ENCODE measurements at places on chromosomes 7 and 10.

GRCh38 chr7:138842111-138842510 lies 44.1 kb upstream of the ATP6V0A4 start:
- DNase-seq = no peak

DNA sequence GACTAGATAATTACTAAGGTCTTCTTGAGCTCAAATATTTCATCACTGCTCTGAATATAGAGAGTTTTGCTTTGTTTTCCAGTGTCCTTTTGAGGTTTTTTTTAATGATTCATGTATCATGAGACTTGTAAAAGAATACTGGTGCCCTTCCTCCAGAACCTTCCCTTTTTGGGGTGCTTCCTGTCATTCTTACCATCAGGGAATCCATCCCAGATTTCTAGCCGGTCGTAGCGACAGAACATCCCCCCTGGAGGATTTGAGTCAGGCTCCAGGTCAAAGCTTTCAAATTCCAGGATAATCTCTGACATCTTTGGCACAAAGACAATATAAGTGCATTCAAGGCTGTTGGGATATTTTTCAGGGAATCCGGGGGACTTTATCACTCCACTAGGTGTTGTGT lies 71.0 kb downstream of the NRP1 start:
- DNase-seq = no peak

GRCh38 chr7:40916813-40917212 lies 782.0 kb downstream of the SUGCT start:
- no peak for DNase-seq

DNA sequence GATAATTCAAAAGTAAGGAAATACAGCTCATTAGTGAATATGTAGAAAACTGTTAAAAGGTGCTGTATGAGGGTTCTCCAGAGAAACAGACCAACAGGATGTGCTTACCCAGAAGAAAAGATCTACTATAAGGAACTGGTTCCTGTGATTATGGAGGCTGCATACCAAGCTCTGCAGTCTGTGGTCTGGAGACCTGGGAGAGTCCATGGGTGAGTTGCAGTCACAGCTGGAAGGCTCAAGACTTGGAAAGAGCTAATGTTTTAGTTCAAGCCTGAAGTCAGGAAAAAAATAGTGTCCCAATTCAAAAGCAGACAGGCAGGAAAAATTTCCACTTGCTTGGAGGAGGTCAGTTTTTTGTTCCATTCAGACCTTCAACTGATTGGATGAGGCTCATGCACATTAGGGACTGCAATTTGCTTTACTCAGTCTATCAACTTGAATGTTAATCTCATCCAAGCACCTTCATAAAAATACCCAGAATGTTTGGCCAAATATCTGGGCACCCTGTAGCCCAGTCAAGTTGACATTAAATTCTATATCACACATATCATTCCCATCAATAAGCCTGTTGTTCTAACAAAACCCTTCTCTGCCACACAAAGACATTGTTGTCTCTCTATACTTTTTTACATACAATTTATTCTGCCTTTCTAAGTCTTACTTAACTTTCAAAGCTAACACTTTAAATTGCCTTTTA lies 197.9 kb upstream of the KLF6 start:
- no peak for DNase-seq

DNA sequence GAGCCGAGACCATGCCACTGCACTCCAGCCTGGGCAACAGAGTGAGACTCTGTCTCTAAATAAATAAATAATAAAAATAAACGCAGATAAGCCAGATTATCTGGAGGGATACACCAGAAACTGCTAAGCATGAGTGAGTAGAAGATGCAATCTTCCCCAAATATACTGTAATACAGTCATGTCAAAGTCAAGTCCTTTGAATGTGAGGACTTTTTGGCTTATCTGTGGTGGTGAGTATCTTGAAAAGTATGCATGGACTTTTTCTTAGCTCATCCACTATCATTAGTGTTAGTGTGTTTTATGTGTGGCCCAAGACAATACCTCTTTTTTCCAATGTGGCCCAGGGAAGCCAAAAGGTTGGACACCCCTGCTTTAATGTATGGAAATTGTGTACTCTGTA lies 44.7 kb upstream of the PITRM1 start:
- DNase-seq = no peak

DNA sequence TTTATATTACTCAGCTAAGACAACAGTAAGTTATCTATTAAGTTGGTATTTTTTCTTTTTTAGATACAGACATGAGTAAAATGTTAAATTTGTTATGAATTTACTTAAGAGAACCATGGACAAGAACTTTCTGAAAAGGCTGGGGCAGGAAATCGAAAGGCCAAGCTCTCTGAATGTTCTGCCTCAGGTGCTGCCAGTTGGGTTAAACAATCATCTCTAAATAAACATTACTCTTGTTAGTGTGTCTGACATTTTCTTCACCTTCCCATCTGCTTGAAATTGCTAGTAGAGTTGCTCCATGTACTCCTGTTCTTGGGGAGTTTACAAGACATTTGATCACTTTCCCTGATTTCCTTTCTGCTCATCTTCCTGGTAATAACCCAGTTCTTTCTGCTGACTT lies 87.5 kb downstream of the ANKRD7 start:
- DNase-seq = no peak

- DNase-seq = peak; percentile 33
Observed at GRCh38 chr10:124229201-124229988, 136.0 kb upstream of the CHST15 start.

DNA sequence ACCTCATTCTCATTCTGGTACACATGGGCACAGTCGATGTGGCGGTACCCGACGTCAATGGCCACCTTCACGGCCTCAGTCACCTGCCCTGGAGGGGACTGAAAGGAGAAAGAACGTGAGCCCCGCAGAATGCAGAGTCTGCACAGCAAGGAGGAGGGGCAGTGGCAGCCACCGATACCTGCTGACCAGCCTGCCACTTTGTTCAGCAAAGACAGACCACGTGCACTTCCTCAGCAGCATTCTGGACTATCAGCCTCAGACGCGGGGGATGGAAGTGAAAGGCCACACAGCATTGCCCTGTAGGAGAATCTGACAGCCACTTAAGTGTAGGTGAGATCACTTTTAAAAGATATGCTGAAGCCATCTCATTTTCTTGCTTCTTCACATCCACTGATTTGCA lies 7.2 kb downstream of the AKR1B1 start:
- no peak for DNase-seq

DNA sequence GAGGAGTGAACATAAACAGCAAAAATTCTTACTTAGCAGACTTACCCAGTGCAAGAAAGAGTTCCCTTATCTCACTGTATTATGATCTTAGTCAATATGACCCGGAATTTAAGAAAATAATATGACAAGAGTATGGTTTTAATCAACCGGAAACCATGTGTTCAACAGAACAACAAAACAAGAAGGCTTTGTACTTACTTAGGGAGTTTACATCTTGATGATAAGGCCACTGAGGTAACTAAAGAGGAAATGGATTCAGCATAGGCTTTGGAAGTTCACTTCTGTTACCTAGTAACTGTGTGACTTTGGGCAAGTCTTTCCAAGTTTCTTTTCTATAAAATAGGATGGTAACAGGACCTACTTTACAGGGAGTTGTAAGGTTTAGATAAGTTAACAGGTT lies 7.4 kb upstream of the FAS start:
- no peak for DNase-seq

- no peak for DNase-seq
Observed at GRCh38 chr10:86712317-86712707, 44.0 kb downstream of the LDB3 start.

DNA sequence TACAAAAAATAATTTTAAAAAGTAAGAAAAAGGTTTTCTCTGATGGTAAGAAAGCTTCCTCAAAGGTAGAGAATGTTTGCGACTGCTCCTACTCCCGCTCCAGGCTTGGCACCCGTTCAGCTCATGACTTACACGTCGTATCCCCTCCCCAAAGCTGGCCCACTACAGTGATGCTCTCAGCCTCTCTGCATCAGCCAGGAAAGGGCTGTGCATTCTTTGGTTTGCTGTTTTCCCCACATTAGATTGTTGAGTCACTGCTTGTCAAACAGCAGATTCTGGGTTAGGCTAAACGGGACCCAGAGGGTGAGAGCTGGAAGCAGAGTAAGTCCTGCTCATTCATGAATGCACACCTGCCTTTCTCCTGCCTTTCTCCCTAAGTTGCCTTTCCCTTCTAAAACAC lies 54.7 kb upstream of the NMT2 start:
- no peak for DNase-seq

DNA sequence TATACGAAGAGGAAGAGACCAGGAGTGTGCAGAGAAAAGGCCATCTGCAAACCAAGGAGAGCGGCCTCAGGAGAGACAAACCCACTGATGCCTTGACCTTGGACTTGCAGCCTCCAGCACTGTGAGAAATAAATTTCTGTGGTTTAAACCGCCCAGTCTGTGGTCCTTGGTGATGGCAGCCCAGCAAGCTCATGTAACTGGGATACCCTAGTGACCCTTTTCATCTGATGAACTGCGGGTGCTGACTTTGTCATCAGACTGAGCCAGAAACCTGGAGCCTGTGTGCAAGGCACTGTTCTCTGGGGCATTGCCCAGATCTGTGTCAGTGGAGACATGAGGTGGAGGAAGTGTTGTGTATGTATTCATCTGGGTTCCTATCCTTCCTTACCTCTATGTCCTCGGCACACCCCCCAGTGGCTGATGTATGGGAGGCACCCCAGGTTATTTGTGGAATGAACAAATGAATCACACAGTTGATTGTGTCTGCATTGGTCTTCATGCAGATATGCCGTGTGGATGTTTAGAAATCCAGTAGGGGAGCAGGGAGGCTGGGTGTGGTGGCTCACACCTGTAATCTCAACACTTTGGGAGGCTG lies 64.5 kb upstream of the BTBD16 start:
- no peak for DNase-seq

DNA sequence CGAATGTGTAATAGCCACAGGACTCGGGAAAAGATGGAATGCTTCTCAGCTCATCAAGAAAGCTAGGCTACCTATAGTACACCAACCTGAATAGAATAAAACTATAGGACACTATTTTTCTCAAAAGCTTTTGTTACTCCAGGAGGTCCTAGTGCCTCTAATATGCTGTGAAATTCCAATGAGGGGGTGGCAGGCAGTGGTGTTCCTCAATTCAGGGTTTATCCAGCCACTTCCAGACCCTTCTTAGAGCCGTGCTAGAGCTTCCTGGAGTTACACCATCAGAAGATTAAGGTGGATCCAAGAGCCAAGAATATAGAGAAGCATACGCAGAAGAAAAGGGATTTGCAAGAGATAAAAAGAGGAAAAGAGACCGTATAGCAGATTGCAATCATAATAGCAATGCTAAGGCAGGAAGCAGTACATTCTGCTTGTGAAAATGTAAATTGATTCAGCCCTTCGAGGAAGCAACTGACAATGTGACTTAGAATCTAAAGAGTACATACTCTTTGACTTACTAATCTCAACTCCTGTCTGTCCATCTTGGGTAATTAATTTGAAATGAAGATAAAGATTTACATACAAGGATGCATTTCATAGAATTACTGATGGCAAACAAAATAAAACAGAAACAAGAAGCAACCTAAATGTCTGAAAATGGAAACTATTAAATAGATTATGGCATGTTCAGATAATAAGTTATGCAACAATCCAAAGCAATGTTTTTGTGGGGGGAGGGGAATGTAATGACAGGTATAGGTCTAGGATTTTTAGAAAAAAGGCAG lies 2.1 kb downstream of the ST8SIA6 start:
- peak; percentile 60 for DNase-seq

DNA sequence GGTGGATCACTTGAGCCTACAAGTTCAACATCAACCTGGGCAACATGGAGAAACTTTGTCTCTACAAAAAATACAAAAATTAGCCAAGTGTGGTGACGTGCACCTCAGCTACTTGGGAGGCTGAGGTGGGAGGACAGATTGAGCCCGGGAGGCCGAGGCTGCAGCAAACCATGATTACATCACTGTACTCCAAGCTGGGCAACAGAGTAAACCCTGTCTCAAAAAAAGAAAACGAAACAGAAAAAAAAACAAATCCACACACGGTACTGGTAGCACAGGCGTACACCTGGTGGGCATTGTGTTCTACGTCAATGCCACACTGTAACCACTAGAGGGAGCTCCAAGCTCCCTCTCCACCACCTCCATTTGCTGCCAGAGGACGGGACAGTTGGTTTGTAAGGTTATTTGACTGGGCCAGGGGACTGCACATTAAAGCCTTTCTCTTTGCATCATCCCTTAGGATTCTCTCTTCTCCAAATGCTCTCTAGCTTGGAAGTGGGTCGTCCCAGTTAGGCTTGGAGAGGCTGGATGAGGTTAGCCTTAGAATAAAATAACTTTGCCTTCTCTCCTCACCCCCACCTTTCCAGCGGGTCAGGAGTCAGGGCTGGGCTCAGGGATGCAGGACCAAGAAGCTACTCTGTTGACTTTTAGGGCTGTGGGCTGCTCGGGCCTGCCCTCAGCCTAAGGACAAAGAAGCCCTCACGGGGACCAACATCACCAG lies 130.8 kb downstream of the SORBS1 start:
- peak; percentile 79 for DNase-seq

- no peak for DNase-seq
Observed at GRCh38 chr10:5346881-5347280, 17.9 kb upstream of the UCN3 start.

- DNase-seq = no peak
Observed at GRCh38 chr7:98698976-98699375, 81.9 kb downstream of the NPTX2 start.

DNA sequence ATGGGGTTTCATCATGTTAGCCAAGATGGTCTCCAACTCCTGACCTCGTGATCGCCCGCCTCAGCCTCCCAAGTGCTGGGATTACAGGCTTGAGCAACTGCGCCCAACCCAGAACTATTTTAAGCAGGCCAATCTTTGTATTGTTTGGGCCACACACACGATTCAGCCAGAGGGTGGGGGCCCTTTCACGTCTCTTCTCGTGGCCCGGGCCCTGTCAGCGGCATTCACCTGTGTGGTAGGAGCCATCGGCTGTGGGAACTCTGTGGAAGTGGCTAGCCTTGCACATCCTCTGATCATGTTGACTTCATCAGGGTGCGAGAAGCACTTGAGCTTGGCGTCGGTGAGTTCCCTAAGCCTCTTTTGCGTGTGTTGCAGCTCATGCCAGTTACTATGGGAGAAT lies 16.9 kb downstream of the SUN1 start:
- DNase-seq = no peak

GRCh38 chr10:112280205-112280921 lies 2.8 kb upstream of the TECTB start:
- no peak for DNase-seq

GRCh38 chr10:13317474-13317873 lies 17.6 kb upstream of the PHYH start:
- DNase-seq = no peak

DNA sequence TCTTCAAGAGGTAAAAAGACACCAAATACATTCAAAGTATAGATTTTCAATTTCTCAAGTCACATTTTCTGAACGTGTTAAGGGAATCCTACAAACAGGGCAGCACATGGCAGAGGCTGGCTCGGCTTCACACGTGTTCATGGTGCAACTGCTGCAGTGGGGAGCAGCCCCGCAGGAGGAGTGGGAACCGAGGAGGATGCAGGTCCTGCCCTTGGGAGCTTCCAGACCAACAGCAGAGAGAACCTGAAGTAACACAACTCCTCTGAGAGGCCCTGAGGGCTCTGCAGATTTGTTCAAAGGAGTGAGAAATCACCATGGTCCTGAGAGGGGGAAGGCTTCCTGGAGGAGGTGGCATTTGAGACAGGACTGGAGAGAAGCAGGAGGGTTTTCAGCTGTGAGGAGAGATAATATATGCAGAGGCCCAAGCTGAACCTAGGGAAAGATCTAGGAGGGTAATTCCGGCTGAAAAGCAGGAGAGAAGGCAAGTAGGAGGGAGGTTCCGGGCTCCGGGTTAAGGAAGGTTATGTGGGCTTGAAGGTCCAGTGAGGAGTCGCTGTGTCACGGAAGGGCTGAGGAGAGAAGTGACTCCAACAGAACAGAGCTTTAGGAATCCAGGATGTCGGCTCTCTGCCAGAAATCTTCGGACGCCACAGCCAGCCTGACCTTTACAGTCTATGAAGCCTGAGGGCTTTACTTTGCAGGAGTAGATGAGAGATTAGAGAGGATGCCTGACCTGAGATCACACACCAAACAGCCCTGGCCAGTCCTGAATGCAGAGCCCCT lies 77.5 kb downstream of the GPR26 start:
- no peak for DNase-seq
